ENCODE measurements at places on chromosomes 16 and 17. TPM values are rescaled to one million over a fixed set of nuclear protein-coding genes. Genes with fewer than 3 reads are reported as not detected.

DNA sequence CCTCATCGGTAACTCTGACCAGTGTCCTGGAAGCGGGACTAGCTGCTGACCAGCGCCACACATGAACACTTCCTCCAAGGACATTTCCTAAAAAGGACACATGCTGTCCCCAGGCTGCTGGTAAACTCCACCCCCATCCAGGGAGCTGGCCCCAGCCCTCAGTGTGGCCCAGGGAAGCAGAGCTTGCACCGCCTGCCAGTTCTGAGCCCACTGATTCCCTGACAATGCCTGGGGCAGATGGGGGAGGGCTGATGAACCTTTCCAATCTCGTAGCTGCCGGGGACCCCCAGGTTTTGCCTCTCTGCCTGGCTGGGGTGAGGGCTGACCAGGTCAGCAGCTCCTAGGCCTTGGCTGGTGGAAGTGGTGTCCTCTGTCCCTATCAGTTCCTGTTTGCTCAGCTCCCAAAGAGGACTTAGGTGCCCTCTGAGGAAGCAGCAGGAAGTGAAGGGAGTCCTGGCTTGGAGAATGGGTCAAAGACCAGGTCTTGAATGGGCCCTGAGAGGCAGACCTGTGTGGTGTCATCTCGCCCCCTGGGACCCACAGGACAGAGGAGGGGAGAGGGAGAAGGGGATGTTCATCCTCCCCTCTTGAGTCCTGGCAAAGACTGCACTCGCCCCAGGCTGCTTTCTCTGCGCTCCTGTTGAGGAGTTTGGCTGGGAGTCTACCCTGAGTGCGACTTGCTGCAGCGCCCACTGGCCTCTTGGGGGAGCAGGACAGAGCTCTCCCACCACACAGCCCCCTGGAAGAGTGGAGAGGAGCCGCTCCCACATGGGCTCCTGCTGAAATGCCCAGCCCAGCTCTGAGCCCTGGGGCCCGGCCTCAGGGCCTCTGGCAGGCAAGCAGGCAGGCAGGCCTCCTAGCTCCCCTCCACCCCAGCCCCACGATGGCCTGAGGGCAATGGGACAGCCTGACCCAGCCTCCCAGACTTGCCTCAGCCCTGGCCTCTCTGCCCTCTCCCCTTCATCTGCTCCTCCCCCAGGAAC, 16.8 kb downstream of the PDK2 start:
- ATAC-seq = no peak

GRCh38 chr17:34163646-34164045, 91.4 kb upstream of the CCL2 start:
- no peak for ATAC-seq

DNA sequence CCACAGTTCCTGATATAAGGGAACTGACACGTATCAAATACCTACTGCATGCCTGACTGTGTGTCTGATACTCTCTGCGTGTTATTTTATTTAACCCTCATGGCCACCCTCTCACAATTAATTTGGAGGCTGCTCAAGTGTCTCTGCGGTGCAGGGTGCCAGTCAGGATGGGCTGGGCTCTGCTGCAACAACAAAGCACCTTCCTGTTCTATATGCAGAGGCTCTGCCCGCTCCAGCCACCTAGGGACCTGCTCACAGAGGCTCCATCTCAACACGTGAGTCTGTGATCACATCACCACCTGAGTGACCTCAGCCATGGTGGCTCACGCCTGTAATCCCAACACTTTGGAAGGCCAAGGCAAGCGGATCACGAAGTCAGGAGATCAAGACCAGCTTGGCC, 87.1 kb downstream of the SLC39A11 start:
- no peak for ATAC-seq

- ATAC-seq = no peak
Observed at GRCh38 chr16:89842471-89843408, 14.5 kb downstream of the SPIRE2 start.

GRCh38 chr17:82923366-82924113, 83.7 kb upstream of the ZNF750 start:
- no peak for ATAC-seq

DNA sequence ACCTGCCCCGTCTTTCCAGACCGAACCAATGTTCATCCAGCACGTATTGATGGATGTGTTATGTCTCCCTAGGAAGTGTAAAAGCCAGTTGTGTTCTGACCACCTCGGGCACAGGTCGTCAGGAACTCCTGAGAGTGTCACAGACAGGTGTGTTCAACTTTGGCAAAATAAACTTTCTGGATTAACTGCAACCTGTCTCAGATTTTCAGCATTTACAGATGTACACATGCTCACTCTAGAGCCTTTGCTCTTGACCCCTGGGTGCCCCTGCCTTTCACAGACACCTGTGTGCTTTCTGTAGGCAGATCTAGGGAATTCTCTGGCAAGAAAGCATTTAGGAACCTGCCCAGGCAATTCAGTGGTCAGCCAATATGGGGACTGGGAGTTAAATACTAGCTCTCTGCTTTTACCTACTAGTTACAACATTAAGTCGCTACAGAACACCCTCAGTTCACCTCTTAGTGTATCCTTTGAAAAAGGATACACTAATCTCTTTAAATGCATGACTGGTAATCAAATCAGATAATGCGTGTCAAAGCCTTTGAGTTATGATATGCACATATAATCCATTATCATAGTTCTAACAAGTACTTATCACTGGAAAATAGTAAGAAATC, 188.9 kb downstream of the CPPED1 start:
- ATAC-seq = no peak

DNA sequence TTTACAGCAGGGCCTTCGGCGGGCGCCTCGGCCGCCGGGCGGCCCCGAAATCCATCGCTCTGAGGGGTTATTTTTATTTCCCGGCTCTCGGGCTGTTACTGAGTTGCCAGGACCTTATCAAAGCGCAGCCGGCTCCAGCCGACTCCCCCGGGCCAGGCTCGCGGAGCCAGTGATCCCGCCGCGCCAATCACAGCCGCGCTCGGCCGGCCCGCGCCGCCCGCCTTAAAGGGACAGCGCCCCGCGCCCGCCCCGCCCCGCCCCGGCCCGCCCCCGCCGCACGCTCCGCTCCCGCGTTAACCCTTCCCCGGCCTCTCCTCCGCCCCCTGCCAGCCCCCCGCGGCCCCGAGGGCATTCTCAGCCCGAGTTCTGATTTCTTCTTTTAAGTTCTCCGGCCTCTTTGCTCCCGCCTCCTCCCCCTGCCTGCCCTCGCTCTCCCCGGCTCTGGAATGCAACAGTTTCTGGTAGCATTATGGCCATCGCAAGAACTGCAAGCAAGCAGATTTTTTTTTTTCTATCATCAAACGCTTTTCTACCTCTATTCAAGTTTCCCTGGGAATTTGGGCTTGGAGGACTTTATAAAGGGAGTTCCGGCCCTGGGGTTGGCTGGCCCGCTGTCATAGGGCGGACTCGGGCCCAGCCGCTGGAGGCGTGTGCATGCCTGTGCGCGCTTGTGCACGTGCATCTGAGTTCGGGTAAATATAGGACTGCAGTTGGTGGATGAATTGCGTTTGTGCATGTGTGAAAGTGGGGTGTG, at the start of gene AXIN2:
Gene AXIN2 (minus strand): TSS at position 197 of the 754 bp plus-strand sequence. CDS start 3,028 bp downstream, outside the sequence.
- ATAC-seq = peak; percentile 76

The STH gene
- total RNA-seq = not detected

The CUEDC1 gene
- 0.56 TPM for total RNA-seq

Data from activated T-helper 17 cell treated with anti-CD3 and anti-CD28 coated beads, Interleukin-2, amount 50 U/mL, for 72 hours (primary cell).